EL (cell line): ENCODE measurements at places on chromosomes 12 and 14.

- DNase-seq, result peak; percentile 87
Measured at GRCh38 chr12:119176267-119177055, 2.3 kb upstream of the HSPB8 start.

GRCh38 chr12:121719926-121720414 lies 7.4 kb downstream of the TMEM120B start:
- peak; percentile 86 for DNase-seq

GRCh38 chr14:31477248-31477647 lies 10.6 kb downstream of the GPR33 start:
- DNase-seq, result no peak

DNA sequence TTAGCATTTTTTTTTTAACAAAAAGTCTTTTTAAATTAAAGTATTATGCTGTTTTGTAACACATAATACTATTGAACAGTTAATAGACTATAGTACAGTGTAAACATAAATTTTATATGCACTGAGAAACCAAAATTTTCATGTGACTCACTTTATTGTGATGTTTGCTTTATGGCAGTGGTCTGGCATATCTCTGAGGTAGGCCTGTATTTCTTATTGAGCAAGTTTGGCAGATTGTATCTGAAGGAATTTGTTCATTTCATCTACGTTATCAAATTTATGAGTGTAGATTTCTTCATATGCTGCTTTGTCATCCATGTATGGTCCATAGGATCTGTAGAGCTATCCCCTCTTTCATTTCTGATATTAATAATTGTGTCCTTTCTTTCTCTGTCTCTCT lies 78.8 kb upstream of the PDE3A start:
- DNase-seq, result peak; percentile 18

DNA sequence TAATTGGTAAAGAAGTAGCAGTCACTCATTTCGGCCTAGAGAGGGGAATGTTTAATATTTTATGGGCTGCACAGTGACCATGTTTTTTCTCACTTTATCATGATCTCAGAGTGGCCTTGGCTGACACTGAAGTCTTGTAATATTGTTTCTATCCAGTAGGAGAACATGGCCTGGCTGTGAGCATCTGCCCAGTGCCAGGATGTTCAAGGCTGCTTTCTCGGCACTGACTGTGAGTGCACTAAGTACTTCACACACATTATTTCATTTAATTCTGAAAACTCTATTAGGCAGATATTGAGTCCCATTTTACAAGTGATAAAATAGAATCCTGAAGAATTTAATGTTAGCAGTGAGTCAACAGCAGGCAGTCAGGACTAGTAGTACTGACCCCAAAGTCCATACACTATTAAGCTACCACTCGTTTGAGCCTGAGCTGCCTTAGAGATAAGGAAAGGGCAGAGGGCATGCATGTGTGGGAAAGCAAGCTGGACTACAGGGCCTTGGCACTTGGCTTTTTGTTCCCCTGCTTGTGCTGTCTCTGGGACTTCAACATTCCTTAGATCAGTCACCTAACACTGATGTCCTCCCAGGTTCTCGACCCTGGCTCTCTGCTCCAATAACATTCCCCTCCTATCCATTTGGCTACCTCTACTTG lies 42.2 kb upstream of the APPL2 start:
- DNase-seq, result peak; percentile 35

DNA sequence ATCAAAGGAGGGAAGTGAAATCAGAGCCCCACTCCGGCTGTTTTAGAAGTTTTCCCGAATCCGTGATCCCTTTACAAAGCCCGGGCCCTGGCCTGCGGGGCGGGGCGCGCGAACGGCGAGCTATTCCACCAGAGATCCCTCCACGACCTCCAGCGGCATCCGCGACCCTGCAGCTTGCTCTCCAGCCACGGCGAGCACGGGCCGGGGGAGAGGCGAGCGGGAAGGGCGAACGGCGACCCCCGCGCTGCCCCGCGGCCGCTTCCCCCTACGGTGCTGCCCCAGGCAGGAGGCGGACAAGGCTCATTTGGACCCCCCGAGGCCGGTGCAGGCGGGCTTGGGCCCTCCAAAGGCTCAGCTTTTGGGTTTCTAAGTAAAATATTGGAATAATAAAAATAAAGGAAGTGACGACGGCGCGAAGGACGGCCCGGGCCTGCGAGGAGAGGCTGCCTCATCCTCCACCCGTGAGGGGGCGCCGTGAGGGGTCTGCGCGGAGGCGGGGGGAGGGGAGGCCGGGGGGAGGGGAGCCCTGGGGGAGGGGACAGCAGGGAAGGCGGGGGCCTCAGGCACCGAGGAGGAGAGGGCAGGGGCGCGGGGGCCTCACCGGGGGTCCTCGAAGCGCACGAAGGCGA lies 613 bp downstream of the SRSF9 start:
- DNase-seq, result no peak

GRCh38 chr14:81727218-81727617 lies 193.6 kb upstream of the SEL1L start:
- no peak for DNase-seq

DNA sequence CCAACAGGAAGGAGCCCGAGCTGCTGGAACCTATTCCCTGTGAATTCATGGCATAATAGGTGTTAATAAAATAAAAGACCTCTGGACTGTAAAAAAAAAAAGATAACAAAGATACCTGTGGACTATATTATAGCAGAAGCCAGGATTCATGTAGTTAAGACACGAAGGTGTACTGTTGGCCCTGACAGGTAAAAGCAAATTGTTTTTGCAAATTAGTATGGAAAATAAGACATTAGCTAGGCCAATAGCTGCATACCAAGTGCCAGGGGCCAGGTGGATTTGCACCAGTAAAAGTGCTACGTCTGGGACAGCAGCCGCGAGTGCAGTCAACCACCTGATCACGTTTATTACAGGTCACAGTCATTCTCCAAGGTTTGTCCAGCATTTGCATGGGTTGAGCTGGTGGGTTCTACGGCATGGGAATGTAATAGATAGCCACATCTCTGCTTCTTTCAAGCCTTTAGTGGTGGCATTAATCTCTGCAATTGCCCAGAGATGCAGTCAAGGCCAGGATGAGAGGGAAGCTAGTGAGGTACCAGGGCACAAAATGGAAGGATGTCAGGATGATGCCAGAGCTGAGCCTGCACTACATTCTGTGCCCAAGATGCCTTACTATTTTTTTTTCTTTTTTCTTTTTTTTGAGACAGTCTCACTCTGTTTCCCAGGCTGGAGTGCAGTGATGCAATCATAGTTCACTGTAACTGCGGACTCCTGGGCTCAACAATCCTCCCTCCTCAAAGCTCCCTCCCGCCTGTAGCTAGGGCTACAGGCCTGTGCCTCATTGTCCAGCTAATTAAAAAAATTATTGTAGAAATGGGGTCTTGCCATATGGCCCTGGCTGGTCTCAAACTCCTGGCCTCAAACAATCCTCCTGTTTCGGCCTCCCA lies 26.3 kb downstream of the TNFAIP2 start:
- no peak for DNase-seq

DNA sequence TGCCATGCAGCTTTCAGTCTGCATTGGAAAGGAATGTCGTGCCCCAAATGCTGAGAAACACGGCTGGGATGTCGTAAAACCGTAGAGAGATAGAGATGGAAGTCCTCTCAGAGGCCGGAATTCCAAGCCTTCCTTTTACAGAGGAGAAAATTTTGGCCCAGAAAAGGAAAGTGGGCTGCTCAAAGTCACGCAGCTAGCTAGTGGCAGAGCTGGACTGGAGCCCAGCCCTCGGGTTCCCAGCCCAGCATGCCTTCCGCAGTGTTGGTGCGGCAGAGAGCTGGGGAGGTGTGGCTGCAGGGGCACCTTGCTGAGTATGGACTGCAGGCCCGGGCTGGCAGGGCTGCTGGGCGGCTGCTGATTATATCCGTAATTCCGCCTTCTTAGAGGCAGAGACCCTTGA lies 50.3 kb downstream of the KCNA1 start:
- DNase-seq, result no peak

GRCh38 chr12:49964849-49965624 lies 3.4 kb downstream of the AQP5 start:
- no peak for DNase-seq

GRCh38 chr12:6936636-6937480 lies 6.8 kb upstream of the RNU7-1 start:
- no peak for DNase-seq

GRCh38 chr14:38255673-38256532 lies at the start of gene CLEC14A:
CLEC14A (minus strand) TSS chr14:38256093; CDS start chr14:38256022, 71 bp downstream.
- DNase-seq, result no peak

DNA sequence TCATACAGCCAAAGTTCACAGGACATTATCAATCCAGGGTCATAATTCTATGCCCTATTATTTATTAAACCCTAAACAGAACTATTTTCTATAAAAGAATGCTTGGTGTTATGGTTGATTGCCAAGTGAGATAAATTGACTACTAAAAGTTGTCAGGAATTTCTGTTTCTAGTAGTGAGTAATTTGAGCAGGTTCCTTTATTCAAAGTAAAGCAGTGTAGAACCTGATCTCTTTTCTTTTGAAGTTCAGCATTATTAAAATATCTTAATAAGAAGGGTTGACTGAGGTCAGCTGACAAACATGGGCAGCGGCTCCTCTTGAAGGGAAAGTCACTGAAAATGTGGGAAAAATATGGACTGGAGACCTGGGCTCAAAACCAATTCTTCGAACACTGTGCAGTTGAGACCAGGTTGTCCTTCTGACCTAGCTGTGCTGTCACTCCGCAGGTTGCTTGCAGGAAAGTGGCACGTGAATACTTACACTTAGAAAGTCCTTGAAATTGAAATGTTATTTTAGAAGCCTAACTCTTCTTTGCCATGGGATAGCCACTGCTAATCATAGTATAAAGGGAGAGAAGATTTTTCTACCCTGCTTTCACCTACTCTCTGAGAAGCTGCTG lies 141.0 kb downstream of the RASSF9 start:
- no peak for DNase-seq

DNA sequence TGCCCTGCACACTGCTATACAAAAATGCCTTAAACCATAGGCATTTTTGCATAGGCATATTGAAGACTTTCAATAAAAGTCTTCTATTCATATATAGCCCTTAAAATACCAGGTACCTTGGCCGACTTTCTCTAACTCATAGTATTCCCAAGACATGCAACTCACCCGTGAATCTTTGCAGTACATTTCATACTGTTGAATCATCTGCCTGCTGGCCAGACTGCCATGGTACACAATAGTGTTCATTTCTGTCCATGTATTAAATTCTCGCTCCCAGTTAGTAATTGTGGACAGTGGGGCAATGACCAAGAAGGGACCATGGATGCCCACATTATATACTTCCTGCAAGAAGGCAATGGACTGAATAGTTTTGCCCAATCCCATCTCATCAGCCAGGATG lies 24.3 kb upstream of the SUPT16H start:
- peak; percentile 78 for DNase-seq

DNA sequence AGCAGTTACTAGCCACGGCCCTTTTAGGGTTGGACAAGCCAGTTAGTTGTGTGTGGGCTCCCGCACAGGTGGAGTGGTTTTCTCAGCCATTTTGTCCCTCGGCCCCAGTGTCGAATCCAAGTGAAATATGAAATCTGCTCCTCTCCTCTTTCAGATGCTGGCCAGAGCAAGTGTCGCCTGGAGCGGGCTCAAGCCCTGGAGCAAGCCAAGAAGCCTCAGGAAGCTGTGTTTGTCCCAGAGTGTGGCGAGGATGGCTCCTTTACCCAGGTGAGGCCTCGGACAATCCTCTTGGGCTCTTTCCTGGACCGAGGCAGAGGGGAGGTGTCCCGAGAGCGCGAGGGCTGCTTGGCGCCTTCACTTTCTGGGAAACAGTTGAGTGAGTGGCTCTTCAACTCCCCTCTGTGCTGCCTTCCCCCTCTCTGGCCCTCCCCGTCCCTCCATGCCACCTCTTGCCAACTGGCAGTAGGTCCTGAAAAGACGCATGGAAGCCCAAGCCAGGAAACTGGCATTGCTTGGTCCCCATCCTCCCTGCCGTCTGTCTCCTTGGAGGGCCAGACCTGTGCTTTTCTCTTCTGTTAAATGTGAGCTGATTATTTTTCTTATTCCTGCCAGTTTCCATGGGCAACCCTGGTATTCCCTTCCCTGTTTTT lies 74.2 kb downstream of the SMOC1 start:
- no peak for DNase-seq

GRCh38 chr14:76918782-76919394 lies 92.7 kb downstream of the LRRC74A start:
- peak; percentile 99 for DNase-seq

GRCh38 chr14:68953196-68953555 lies 25.9 kb downstream of the ACTN1 start:
- no peak for DNase-seq

GRCh38 chr14:61611880-61612630 lies 83.3 kb upstream of the HIF1A start:
- DNase-seq, result peak; percentile 46

- DNase-seq, result no peak
Measured at GRCh38 chr12:66403746-66404145, 101.5 kb downstream of the HELB start.

- no peak for DNase-seq
Measured at GRCh38 chr12:9221483-9221882, 13.3 kb upstream of the PZP start.

DNA sequence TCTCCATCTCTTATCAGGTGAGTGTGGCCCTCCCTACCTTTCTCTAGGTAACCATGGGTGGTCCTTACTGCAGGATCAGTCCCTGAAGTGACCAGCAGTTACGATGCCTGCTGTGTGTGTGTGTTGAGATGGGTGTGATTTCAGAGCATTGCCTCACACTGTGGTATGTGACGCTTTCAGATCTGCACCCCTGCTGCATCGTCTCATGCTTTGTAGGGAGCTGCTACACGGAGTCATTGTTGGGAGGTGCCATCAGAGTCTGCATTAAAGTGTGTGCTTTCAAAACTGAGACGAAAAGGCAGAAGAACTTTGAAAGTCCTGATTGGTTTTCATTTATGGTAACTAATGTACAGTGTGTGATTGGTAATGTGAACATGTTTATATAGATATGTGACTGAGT lies 150.5 kb downstream of the PELI2 start:
- DNase-seq, result peak; percentile 41

DNA sequence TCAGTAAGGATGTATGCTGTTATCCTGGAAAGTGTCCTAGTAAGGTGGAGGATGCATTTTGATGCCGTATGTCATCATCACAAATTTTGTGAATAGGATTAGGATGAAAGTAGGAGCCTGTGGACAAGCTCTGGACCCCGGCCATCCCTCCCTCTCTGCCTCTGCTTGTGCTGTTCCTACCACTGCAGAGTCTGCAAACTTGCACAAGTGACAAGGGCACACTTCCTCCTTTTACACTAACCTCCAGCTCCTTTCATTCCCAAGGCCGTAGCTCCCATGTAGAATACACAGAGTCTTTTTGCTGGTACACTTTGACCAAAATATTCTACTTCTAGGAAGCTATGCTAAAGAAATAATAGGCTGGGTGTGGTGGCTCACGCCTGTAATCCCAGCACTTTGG lies 13.3 kb upstream of the TMCC3 start:
- no peak for DNase-seq

DNA sequence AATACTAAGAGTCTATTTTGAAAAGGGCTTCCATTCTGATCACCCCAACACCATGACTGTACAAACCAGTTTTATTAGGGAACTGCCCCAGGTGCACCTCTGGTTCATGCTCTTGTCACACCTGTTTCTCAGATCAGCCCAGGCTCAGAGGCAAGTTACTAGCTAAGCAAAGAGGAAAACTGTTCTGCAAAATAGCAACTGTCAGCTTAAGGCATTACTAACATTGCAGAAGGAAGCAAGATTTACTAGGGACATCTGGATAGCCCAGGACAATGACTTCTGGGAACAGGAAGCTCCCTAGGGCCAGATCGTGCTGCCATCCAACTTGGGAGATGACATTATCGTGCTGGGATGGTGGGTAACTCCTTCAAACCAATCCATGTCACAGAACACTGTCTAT lies 30.1 kb downstream of the ANAPC7 start:
- DNase-seq, result no peak
